ENCODE measurements at places on chromosomes 6 and 20. TPM values are rescaled to one million over a fixed set of nuclear protein-coding genes. Genes with fewer than 3 reads are reported as not detected.
A peak's percentile ranks its signal among the peaks of the same experiment; 100 is the strongest.

- H3K4me1 ChIP-seq, result no peaks in the 10 kb centered on the region
- DNase-seq, result peak; percentile 63
- H3K27ac ChIP-seq, result no peak overlapping the region
- no peak overlapping the region for H3K4me3 ChIP-seq
- no peaks in the 10 kb centered on the region for H3K36me3 ChIP-seq
These were observed 32.5 kb upstream of the ZNF184 start for GRCh38 chr6:27505209-27506027.

L3MBTL3 gene
- 5.3 TPM for total RNA-seq

- no peak for DNase-seq
- no peak overlapping the region for H3K4me3 ChIP-seq
- H3K27ac ChIP-seq, result no peak overlapping the region
- H3K27me3 ChIP-seq, result no peaks in the 10 kb centered on the region
These were observed 118.3 kb downstream of the SLC24A3 start for GRCh38 chr20:19330731-19331130.

GRCh38 chr6:84432619-84433018 lies 205.2 kb upstream of the CEP162 start:
- H3K27ac ChIP-seq, result no peak overlapping the region
- H3K27me3 ChIP-seq, result no peaks in the 10 kb centered on the region
- H3K4me3 ChIP-seq, result no peak overlapping the region
- DNase-seq, result no peak
- no peaks in the 10 kb centered on the region for H3K4me1 ChIP-seq
- no peaks in the 10 kb centered on the region for H3K36me3 ChIP-seq

DNA sequence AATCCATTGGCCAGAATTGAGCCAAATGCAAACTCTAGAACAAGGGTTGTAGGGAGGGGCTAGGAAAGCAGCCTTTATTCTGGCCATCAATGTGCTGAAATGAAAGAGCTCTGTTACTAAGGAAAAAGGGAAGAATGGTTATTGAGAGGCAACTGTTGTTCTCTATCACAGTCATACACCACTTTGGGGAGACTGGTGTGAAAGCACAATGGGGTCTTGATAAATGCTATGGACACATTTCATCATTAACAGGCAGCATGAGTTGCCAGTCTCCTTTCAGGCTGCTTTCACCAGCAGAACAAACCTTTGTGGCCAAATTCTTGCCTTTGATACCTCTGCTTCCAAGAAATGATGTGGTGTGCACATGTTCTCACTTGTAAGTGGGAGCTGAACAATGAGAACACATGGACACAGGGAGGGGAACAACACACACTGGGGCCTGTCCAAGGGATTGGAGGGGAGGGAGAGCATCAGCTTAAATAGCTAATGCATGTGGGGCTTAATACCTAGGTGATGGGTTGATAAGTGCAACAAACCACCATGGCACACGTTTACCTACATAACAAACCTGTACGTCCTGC lies 86.2 kb downstream of the CDS2 start:
- no peak overlapping the region for H3K27ac ChIP-seq
- H3K4me3 ChIP-seq, result no peak overlapping the region
- DNase-seq, result no peak
- H3K27me3 ChIP-seq, result no peaks in the 10 kb centered on the region
- H3K4me1 ChIP-seq, result no peaks in the 10 kb centered on the region

DNA sequence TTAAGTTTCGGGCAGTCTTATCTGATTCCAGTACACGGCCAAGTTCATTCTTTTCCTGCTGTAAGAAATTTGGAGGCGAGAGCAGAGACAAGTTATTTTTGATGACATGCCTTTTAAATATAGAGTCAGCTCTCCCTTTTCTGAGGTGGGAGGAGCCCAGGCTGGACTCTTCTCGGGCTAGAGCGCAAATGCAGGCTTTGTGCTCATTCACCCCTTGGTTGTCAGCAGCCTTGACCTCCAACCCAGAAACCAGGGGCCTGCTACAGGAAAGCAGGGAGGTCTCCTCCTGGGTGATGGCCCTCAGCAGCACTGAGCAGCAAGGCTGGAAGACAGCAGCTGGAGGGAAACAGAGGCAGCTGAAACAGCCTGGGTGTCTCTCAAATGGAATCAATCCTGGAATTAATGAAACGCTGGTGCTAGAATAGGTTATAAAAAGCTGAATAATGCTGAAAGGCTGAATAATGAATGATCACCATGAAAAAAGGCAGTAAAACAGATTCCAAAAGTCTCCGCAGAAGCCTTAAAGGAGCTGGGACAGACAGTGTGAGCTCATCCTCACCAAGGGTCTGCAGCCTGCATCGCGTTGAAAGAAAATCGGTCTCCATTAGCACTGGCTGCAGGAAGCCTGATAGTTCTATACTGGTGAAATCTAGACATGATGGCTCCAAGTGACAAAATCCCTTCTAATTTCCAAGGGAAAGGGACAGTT lies 28.2 kb upstream of the ECI2 start:
- no peaks in the 10 kb centered on the region for H3K27me3 ChIP-seq
- no peak for DNase-seq
- H3K4me1 ChIP-seq, result no peaks in the 10 kb centered on the region
- no peak overlapping the region for H3K4me3 ChIP-seq
- H3K36me3 ChIP-seq, result no peaks in the 10 kb centered on the region

SIRPA gene
- 13.3 TPM for total RNA-seq

All from GM12878 (cell line).